Left renal cortex interstitium (tissue), 4 donors: ENCODE measurements at places on chromosomes 3 and 15. TPM values are rescaled to one million over a fixed set of nuclear protein-coding genes. Genes with fewer than 3 reads are reported as not detected.

DNA sequence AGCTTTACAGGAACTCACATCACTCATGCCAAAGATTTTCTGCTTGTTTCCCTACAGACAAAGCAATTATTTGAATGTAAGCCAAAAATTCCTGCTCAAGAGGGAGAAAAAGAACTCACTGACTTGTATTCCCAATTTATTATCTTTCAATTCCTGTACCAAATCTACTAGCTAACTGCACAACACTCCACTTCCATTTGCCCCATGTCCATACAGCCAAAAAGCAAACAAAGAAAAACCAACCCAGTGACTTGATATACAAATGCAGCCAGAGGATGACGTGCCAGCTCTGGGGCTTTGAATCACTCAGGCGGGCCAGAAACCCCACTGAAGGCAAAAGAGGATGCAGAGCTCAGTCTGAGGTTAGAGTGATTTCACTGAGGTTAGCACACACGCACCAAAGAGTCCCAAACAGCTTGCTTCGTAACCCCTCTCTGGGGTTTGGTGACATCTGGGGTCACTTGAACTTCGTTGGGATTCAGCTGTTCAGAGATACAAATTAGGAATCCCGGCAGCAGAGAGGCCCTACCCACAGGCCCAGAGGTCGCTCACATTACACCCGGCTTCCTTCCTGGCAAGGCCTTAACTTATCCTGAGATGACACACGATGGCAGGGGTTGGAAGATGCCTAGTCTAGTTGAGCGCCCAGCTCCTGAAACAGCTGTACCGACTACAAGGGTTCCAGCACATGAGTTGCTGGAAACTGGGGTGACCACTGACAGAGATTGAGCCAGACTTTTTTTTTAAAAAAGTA lies 1.6 kb downstream of the RFTN1 start:
- no peak for DNase-seq

GRCh38 chr3:18862077-18862476 lies 286.2 kb upstream of the KCNH8 start:
- no peak for DNase-seq

The NAA50 gene
- 143 TPM for polyA plus RNA-seq

- no peak for DNase-seq
Observed at GRCh38 chr15:32887090-32887489, 169.3 kb downstream of the GREM1 start.

GRCh38 chr15:25327686-25328085 lies 111.1 kb downstream of the UBE3A start:
- no peak for DNase-seq
